ENCODE measurements at places on chromosomes 16 and 17.

GRCh38 chr17:37506678-37507077 is 17.0 kb downstream of the DUSP14 start:
- no peak for DNase-seq

DNA sequence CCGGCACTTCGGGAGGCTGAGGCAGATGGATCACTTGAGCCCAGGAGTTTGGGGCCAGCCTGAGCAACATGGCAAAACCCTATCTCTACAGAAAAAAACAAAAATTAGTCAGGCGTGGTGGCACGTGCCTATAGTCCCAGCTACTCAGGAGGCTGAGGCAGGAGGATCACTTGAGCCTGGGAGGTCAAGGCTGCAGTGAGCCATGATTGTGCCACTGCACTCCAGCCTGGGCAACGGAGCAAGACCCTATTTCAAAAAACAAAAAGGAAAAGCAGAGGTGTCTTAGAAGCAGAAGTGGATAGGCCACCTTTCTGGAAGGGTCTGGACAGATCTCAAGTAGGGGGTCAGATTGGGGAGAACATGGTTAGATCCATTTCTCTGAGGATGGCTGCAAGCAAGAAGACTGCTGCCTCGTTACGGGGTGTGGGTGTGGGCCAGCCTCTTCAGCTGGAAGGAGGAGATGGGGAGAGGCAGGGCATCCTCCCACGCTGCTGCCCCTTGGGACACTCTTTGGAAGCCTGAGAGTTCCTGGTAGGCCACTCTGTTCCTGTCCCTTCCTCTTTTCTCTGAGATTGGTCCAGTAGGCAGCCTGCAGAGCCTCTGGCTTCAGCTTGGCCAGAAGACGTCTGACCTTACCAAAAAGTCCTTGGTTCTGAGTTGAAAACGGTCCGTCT is 208.0 kb downstream of the MSI2 start:
- DNase-seq, result no peak

- no peak for DNase-seq
These were observed 96.8 kb upstream of the WSCD1 start for GRCh38 chr17:5973410-5973809.

- DNase-seq, result no peak
These were observed 9.5 kb downstream of the KRT32 start for GRCh38 chr17:41457676-41458075.

DNA sequence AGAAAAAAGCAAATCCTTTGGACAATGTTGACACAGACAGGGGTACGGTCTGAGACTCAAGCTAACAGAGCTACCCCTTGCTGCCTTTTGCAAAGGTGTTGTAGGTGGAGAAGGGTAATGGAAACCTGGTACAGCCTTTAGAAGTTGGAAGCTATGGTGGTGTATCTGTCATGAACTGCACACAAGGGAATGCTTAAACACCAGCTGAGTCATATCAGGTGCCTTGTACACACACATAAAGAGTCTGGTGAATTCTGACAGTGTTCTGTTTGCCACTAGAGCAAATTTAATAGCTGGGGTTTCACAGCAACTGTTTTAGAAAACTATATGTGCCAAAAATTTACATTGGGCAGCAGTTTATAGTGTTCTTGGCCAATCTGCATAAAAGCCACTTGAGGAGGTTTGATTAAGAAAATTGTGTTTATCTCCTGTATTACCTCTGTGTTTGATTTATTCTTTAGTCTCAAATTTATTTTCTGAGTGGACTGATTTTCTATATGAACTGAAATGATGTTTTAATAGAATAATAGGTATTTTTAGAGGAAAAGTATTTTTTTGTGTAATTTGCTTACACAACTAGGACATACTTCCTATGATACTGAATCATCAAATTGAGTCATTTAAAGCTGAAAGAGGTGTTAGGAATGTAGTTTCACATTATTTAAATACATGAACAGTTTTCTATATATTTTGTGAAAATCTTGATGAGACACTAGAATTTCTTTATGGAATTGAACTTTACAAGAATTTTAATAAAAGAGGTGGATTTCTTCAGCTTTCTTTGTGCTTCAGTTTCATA is 136.9 kb downstream of the MAP2K6 start:
- no peak for DNase-seq

DNA sequence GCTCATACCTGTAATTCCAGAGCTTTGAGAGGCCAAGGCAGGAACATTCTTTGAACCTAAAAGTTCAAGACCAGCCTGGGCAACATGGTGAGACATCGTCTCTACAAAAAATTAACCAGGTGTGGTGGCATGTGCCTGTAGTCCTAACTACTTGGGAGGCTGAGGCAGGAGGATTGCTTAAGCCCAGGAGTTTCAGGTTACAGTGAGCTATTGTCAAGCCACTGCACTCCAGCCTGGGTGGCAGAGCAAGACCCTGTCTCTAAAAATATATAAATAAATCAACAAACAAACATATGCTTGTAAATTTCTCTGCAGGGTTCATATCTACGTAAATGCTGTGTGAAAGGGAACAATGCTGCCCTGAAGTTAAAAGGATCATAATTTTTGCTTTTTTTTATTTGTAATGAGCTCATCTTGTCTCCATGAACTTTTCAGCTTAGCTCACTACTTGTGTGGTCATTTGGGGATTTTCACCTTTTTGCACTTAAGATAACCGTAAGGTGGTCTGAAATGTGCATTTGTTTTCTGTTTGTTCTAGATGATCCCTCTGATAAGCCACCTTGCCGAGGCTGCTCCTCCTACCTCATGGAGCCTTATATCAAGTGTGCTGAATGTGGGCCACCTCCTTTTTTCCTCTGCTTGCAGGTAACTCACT is 16.4 kb downstream of the TADA2A start:
- DNase-seq, result no peak

DNA sequence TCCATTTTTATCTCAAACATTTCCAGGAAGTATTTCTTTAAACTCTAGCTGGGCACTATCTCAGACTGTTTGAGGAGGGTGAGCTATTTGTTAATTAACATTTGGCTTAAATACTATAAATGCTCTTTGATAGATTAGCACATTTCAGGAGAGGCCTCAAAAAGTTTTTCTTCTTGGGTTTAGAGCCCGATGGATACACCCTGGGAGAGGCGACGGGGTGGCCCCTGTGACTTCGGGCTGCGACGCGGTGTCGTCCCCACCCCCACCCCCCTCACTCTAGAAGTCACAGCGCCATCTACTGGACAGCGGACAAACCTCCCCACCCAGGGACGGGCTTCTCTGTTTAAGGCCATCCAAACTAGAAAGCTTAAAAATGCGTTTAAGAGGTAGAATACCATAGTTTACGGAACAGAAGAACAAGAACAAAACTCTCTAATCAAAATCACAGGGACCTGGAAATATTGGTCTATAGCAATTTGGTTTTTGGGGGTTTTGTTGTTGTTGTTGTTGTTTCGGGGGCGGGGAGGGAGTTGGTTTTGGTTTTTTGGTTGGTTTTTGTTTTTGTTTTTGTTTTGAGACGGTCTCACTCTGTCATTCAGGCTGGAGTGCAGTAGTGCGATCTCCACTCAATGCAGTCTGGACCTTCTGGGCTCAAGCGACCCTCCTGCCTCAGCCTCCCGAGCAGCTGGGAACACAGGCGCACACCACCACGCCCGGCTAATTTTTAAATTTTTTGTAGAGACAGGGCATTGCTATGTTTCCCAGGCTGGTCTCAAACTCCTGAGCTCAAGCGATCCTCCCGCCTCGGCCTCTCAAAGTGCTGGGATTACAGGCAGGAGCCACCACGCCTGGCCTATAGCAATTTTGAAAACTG is 254.4 kb downstream of the C16orf95 start:
- no peak for DNase-seq

DNA sequence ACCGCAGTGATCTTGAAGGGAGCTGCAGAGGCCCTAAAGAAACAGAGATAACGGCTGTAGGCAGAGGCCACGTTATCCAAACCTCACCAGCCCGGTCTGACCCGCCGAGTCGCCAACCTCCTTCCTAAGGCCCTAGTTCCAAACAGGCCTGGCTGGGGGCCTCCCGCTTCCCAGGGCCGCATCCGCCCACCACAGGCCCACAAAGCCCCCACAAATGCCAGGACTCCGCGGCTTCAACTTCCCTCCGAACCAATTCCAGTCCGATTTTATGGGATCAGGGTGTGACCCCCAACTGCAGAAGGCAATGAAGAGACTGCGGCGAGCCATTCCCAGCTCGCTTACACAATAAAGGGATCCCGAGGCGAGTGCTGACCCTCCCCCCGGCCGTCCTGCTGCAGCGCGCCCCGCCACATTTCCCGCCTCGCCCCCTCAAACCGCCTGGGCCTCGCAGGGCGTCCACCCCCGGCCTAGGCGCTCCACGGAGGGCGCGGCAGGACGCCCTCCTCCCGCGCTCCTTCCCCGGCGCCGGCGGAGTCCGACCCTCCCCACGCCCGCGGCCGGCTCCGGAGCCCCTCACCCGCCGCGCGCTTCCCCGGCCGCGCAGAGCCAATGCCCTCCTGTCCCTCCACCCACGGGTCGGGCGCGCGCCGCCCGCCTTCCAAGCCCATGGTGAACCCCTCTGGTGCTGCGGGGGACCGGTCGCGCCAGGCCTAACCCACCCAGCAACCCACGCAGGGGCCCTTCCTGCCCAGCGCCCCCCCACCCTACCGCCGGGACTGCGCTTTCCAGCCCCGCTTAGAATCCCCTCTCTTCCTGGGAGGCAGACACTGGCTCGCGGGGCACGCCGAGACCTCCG is 926 bp downstream of the MYH10 start:
- no peak for DNase-seq

DNA sequence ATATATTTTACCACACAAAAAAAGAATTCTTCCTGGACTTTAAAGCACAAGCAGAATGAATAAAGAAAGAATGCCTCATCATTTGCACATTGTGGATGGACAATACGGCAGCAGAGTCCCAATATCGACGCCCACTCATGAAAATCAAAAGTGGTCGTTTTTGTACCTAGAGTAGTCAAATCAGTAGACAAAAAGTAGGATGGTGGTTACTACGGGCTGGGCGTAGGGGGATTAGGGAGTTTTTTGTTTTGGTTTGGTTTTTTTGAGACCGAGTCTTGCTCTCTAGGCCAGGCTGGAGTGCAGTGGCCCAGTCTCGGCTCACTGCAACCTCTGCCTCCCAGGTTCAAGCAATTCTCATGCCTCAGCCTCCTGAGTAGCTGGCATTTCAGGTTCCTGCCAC is 8.6 kb upstream of the CENPV start:
- DNase-seq, result no peak

DNA sequence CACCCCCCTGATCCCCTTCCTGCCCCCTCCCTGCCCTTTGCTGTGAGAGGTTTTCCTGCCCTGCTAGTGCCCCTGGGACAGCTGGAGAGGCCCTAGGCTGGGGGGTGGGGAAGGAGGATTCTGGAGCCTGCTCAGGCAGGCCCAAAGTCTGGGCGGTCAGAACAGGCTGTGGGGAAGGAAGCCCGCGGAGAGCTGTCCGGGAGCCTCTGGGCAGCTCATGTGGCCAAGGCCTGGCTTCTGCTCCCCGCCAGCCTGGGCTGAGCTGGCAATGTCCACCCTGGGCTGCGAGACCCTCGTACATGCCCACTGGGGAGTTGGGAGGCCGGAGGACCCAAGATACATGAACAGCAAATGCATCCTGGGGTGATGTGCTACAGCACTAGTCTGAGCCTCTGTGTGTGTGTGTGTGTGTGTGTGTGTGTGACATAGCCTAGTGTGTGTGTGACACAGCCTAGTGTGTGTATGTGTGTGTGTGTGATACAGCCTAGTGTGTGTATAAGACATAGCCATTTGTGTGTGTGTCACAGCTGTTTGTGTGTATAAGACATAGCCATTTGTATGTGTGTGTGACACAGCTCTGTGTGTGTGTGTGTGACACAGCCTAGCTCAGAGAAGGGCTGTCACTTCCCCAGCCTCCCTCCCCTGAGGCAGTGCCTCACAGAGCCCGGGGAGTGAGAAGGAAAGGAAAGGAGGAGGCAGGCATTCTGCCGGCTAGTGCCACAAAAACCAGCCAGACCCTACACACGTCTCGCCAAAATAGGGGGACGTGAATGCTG is 201.4 kb upstream of the CIBAR2 start:
- DNase-seq, result no peak
